ENCODE measurements at places on chromosomes 6 and 20.
A peak's percentile ranks its signal among the peaks of the same experiment; 100 is the strongest.

DNA sequence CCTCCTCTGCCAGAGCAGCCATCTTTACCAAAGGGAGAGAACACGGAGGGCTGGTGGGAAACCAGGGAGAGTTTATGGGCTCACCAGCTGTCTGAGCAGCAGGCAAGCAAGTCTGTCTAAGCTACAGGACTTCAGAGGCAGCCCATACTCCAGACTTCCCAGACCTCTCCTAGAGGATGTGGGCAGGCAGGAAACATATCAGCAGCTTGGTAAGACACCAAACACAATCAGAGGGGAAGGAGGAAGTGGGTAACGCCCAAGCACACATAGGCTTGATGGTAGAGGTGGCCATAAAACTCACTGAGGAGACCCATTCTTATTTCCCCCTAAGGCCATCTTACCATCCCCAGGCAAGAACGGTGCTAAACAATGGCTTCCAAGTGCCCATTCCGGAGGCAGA lies 143.1 kb upstream of the ARID1B start:
- DNase-seq: no peak

- DNase-seq: no peak
Measured at GRCh38 chr6:145744619-145745018, 9.3 kb upstream of the EPM2A start.

DNA sequence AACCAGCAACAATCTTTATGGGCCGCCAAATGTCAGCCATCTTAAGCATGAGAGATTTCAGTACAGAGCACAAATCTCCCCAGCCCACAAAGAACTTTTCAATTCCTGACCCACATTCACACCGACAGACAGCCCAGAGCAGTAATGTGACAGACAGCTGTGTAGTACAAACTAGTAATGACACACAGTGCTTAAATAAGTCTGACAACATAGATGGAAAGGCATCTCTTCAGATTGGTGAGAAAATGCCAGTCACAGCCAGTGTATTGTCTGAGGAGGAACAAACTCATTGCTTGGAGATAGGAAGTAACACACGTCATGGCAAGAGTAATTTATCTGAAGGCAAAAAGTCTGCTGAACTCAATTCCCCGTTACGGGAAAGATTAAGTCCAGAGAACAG lies 36.0 kb downstream of the KIZ start:
- no peak for DNase-seq

- no peak for DNase-seq
Measured at GRCh38 chr6:135383301-135383700, 114.2 kb downstream of the AHI1 start.

GRCh38 chr20:19991854-19992253 lies 25.3 kb upstream of the NAA20 start:
- no peak for DNase-seq

- DNase-seq: no peak
Measured at GRCh38 chr6:155310596-155310995, 3.7 kb downstream of the TFB1M start.

DNA sequence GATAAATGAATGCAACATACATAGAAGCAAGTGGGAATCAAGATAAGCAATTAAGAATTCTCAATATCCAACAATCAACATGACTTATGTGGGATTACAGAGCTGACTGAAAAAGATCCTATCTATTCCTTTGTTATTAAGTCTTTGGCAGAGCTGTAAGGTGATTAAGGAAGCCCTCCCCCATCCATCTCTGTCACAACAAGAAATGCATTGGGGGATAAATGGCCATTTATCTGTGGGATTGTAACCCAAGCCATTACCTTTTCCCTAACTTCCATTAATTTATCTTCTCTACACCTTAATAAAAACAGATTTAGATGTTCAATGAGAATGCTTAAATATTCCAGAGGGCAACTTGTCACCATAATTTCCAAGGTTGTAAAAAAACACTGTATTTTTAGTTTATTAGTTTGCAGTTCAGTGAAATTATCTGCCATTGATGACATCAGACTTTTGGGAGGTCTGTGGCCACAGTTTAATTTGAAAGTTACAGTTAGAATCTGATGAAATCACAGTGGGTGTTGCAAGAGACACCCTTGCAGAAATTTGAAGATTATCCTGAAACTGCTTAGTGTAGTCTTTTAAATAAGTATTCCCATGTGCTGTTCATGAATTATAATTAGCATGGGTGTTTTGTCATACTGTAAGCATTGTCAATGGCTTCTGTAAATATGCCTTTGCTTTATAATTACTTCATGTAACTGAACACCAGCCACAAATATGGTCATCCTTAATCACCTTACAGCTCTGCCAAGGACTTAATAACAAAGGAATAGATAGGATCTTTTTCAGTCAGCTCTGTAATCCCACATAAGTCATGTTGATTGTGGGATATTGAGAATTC lies 49.4 kb upstream of the FYN start:
- DNase-seq: no peak

DNA sequence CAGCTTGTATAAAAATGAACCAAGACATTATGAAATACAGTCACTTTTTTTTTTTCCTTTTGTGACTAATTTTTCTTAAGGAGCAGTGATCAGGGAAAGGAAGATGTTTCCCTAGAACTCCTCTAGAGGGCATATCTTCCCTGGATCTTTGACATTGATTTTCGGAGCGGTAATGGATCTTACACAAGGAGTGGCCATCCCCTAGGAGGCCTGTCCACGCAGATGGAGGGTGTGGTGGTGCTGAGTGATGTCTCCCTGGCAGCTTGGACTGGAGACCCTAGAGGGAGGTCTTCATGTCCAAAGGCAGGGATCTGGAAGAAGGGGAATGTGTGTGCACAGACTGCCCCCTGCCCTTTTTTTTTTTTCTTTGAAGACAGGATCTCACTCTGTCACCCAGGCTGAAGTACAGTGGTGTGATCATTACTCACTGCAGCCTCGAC lies 7.0 kb upstream of the KIFC1 start:
- peak; percentile 49 for DNase-seq

DNA sequence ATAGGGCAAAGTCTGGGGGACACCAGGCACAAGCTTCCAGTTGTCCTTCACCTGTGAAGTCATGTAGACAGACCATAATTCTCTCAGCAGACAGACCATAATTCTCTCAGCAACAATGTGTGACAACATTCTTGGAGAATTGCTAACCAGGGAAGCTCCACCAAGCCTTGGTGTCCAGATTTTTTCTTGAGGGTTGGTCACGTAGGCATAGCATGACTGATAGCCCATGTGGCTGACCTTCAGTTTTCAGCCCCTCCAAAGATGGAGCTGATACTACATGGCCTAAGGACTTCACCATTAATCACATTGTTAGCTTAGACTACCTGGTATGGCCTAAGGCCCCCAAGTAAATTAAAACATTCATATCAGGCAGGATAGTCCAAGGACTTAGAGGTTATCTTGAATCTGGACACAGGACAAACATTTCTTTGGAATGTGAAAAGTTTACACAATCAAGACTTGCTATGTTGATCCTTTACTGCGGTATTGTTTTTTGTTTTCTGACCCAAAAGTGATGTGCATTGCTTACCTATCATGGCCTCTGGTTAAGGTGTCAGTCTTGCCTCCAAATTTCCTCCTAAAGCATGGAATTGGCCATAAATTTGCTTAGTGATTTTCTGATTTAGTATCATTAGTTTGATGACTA lies 76.9 kb downstream of the CEP57L1 start:
- DNase-seq: no peak

DNA sequence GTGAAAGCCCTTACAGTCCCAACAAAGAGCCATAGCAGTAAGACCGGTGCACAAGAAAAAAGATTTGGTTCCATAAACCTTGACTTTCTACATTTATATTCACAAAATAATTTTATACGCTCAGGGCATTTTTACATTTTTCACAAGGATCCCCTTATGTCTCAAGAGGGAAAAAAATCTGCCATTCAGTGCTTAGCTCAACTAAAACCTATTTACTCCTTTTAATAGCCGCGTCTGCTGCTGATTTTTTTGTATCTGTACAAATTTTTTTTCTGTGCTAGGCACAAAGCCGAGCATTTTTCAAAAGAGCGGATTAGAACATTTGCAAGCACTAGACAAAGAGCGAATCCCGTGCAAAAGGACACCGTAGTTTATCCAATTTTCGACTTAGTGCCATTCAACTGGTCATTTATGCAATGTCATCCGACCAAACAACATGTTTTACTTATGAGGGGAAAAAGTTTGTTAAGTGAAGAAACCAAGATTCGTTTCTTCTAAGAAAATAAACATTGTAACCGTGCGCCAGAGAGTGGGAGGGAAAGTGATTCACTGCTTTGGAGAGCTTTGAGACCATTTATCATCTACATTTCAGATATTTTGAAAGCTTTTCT lies 3.7 kb downstream of the TFAP2D start:
- DNase-seq: no peak

GRCh38 chr6:34656378-34657036 lies 40.1 kb downstream of the ILRUN start:
- DNase-seq: no peak

DNA sequence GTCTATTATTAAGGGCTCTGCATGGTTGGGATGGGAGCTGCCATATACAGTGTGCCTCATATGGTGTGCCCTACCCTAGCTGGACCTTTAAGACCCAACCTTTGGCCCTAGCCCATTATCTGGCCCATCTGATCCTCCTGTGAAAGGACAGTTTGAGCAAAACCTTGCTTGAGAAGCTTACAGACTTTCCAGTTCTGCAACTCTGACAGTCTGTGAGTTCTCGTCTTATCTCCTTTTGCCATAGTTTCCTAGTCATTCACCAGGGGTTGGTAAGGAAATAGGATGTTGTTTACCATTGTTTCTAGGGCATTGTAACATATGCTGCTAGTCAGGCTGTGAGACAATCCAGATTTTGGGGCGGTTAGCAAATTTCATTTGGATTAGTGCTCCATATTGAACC lies 17.2 kb downstream of the CTNNBL1 start:
- no peak for DNase-seq

- no peak for DNase-seq
Measured at GRCh38 chr6:43944908-43945767, 175.1 kb downstream of the VEGFA start.

DNA sequence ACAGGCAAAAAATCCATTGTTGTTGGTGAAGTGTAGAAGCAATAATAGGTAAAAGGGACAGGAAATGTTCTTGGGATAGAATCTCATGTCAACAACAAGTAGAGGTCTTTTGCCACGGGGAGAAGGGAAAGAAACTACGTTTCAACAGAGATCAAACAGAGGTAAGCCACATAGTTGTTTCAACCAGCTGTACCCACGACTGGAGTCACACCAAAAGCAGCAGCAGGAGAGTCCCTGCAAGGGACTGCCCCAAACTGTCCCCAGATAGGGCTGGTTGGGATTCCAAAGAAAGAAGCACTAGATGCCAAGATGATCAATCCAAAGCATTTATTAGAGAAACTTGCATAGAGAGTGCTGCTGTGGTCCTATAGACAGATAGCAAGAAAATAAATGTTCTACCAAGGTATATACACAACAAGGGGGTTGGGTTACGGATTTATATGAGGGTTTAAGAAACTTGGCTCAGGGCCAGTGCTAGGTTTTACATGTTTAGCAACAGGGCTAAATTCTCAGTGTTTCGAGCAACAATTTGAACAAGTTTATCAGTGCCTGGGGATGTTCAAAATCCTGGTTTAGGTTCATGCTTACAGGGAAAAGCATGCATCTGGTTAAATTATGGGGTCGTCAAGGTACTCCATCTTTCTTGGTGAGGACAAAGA lies 466.5 kb downstream of the MMUT start:
- DNase-seq: no peak

DNA sequence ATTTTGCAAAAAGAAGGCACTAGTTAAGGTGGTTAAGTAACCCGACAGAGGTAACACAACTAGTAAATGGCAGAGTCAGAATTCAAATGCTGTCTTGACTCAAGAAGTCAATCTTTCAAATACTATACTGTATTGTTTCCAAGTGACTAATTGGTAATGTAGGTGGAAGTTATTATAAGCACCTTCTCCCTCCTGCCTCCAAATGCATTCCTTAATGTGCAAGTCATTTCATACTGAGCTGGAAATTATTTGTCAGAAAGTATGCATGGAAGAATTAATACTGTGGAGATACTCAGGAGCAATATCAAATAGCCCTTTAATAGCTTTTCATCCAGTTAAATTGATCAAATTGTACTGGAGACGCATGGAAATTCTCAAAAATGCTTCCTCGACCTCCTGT lies 579.1 kb downstream of the DOK5 start:
- DNase-seq: no peak

DNA sequence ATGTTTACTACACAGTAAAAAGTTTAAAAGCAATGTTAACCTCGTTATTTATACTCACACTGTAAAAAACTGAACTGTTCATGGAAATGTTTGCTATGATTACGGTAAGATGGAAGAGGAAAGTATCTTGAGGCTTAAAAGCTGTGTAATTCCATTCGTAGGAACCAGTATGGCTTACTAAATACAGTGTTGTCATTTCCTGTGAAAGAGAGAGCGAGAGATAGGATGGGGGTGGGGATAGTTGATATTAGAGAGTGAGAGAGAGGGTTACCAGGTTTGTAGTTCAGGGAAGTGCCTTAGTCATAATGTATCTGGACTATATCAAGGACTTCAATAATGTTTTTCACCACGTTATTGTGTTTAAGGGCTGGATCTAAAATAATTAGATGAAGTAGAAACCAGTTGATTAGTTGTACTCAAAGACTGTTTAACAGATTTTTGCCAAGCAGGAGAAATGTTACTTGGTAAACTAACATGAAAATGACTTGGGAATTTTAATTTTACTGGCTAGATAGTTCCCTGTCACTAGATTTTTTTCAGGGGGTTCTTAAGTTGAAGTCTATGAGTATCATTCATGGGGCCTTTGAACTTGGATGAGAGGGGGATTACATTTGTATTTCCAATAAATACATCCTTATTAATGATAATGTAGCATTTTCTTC lies 30.4 kb downstream of the AFDN start:
- no peak for DNase-seq

DNA sequence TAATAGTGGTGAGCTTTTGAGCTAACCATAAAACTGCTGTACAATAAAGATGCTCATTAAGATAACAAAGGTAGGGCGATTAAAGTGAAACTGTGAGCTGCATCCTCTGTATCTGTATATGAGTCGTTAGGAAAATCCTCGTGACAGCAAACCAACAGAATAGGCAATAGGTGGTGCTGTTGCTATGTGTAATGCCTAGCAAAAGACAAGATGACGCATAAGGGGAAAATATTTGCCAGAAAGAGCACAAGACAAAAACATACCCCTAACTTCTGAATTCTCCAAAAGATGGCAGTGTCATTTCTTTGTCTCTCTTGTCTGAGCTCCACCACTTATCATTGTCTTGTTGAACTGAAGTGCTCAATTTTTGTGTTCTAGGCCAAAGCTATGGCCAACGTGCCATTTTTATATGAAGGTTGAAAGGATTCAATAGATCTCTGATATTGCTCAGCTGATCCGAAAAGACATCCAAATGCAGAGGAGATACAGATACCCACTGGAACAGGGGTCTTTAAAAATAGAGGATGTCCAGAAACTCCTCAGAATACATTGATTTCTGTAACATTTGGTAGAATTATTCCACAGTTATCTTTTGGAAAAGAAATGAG lies 56.3 kb upstream of the ANKEF1 start:
- DNase-seq: no peak

- no peak for DNase-seq
Measured at GRCh38 chr6:782141-782540, 89.2 kb upstream of the EXOC2 start.

GRCh38 chr6:145798530-145798929 lies 16.1 kb downstream of the FBXO30 start:
- no peak for DNase-seq

Data from 8988T (cell line).